ENCODE measurements at places on chromosomes 2 and 18.

GRCh38 chr18:29351171-29351570 lies 1174.2 kb upstream of the CDH2 start:
- no peak for DNase-seq

DNA sequence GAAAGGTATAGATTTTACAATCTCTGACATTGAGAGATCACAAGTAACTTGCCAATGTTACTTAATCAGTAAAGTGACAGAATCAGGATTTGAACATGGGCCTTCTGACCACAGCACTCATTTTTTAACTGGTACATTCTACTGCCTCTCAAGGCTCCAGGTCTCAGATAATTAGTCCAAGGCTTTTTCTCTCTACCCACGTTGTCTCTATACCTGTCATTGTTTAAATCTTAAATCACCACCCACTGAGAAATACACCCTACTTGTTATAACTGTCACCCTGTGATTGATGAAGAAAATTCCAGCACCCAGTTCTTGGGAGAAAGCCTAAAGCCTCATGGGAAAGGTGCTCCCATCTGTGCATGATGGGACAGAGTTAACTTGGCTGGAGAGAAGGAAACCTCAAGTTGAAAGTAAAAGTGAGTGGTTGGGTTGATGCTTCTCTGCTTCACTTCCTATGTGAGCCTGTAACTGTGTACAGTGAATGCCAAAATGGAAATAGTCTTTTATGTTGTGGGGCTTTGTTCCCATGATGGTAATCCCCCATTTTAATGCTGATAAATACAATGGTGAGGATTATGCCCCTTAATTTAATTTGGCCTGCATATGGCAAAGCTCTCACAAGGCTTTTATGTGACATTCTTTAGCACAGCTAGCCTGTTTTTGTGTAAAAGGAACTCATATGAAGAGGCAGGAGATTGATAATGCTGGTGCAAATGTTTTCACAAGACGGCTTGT lies 190.1 kb upstream of the SP5 start:
- no peak for DNase-seq

DNA sequence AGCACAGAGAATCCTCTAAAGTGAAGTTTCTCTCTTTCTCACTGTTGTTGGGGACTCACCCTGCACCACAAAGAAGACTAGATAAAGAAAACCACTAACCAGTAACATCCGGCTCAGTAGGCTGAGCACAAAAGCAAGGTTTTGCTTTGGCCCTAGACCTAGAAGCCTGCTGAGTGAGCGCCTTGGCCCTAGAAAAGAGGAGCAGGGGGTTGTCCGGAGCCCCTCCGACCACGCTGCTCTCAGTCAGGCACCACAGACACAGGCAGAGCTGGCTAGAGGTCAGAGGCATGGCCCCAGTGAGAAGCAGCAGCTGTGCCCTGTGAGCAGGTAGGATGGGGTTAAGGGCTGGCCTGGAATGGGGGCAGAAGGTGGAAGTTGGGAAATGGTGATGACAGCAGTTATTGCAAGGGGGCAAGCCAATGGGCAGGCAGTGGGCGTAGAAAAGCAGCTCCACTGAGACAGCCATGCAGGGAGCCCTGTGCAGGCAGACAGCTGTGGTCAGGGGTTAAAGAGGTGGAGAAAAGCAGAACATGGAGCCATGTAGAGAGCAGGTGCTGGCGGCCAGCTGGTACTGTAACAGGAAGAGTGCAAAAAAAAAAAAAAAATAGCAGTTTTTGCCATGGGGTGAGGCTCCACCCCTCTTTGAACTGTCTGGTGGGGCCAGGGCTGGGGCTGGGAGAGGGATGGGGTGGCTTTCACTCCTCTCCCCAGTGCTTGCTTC lies 36.9 kb upstream of the SLC14A1 start:
- DNase-seq = no peak

DNA sequence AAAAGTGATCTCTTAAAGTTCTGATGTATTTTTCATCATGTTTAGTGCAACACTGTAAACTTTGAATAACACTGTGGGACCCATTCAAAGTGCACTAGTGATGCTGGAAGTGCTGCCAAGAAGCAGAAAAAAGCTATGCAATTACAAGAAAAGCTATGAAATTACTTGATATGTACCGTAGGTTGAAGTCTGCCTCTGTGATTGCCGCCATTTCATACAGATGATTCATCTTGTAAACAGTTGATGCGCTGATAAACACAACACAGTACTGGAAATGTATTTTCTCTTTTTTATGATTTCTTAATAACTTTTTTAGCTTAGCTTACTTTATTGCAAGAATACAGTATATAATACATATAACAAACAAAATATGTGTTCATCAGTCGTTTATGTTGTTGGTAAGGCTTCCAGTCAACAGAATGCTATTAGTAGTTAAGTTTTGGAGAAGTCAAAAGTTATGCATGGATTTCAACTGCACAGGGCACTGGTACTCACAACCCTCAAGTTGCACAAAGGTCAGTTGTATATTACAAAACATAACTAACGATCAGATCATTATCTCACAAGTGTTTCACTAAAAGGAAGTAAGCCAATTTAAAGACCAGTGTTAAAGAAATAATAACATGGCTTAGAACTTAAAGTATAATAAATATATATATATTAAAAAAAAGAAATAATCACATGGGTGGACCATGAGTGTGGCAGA lies 82.0 kb downstream of the SGPP2 start:
- no peak for DNase-seq

GRCh38 chr2:171158790-171159371 lies 1.8 kb downstream of the TLK1 start:
- no peak for DNase-seq

- no peak for DNase-seq
These were observed 111.4 kb downstream of the SOX11 start for GRCh38 chr2:5803547-5803946.

- peak; percentile 44 for DNase-seq
These were observed 1.3 kb upstream of the PRKCE start for GRCh38 chr2:45649858-45650811.

DNA sequence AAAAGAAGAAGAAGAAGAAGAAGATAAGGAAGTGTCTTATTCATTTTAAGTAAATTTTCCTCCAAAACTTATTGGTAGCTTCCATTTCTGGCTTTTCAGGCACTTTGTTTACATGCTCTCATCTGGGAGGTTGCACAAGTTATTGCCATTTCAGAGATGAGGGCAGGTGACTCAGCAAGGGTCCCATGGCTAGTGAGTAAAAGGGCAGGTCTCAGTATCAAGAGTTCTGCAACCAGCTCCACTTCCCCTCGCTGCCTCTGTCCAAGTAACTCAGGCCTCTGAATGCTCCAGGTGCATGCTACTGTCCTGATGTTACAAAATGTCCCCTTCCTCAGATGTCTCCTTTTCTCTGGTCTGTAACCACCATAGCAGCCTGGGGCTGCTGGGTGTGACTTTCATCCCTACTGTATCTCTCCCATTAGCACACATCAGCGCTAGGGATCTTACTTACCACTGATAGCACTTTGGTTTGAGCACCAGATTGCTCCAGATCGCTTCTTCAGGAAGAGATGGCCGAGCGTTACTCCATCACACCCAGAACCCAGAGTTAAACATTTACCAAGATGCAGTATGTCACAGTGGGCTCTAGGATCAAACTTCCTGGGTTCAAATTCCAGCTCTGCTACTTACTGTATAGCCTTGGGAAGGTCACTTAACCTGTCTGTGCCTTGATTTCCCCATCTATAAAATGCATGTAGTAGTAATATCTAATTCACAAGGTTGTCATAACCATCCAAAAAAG lies 57.4 kb upstream of the LAPTM4A start:
- no peak for DNase-seq

DNA sequence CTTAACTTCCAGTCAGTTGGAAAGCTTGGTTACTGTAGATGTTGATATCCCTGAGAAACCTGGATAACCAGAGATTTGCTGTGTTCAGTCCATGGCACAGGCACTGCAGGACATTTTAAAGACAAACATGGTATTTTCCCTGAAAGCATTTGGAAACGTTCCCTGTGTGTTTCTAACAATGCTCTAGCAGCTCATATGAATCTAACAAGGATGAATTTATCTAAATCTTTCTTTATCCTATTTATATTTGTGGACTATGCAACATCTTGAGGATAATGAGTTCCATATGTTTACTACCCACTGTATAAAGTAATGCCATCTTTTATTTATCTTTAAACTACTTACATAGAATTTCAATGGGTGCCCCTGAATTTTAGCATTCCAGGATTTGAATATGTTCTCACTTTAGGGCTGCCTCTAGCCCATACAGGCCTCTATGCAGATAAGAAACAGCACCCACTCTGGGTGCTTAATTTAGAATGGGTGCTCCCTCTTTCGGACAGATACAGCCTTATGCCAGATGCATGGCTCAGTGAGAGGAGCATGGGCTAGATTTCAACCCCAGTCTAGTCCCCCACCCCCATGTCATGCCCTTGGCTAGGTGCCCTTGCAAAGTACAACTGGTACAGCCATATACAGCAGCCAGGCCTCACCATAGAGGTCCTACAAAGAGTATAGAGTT lies 50.6 kb upstream of the NEMP2 start:
- no peak for DNase-seq

DNA sequence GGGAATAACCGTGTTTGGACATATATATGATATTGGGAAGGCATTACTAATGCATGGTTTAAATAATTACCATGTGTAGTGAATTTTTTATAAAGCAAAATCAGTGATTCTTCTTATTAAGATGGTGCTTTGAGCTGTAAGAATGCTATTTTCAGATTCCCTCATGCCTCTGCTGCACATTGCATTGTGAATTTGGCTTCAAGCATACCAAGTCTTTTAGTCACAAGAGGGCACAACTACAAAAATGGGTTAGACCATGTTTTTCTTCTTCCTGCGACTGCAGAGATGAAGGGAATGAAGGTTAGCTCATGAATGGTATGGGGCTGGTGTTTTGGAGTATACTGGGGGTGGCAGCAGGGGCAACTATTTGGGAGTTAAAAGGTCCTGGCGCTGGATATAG lies 320.1 kb downstream of the SLC4A3 start:
- DNase-seq = no peak

GRCh38 chr18:57677262-57678211 lies 55.9 kb upstream of the NARS1 start:
- DNase-seq = no peak

DNA sequence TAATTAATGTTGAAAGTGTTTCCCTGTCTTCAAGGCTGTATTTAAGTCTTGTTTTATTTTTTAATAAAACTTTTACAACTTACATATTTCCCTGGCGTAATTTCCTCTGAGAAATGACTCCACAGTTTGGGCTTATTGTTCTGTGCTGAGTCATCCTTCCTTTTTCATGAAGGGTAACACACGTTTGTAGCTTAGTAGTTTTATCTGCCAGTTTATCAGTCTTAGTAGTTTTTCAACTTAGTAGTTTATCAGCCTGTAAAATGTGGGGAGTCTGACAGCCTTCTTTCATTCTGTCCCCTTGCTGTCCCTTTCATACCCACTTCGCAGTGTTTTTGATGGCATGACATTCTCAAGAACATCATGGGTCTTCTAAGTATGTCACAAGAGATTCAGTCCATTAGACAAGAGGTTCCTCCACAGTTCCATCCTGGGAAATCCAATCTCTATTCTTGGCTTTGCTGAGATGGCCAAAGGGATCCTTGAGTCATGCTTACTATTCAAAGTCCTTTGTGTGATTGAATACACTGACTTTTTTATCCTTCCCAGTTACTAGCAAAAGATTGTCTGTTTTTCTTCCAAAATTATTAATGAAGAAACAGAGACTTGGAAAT lies 60.0 kb upstream of the SGPP2 start:
- DNase-seq = no peak

DNA sequence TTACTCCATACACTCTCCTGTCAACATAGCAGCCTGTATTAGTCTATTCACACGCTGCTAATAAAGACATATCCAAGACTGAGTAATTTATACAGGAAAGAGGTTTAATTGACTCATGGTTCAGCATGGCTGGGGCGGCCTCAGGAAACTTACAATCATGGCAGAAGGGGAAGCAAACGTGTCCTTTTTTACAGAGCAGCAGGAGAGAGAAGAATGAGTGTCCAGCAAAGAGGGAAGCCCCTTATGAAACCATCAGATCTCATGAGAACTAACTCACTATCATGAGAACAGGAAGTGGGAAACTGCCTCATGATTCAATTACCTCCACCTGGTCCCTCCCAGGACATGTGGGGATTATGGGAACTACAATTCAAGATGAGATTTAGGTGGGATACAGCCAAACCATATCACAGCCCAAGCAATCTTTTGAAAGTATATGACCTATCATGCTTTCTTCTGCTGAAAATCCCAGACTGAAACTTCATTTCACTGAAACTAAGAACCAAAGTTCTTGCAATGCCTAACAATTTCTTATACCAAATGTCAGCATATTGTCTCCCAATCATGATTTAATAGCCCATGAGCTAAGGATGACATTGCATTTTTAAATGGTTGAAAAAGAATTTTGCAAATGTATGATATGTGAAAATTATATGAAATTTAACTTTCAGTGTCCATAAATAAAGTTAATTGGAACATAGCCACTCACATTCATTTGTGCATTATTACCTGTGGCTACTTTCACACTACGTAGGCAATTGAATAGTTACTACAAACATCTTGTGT lies 686.8 kb upstream of the ZEB2 start:
- no peak for DNase-seq

GRCh38 chr2:32289165-32289999 lies 11.7 kb downstream of the YIPF4 start:
- DNase-seq = no peak

GRCh38 chr2:60710707-60711106 lies 45.4 kb upstream of the PAPOLG start:
- DNase-seq = no peak

GRCh38 chr2:72678024-72678423 lies 147.8 kb downstream of the EXOC6B start:
- no peak for DNase-seq

GRCh38 chr2:220585241-220585640 lies 957.8 kb downstream of the SLC4A3 start:
- no peak for DNase-seq

GRCh38 chr2:239459056-239459455 lies 58.2 kb upstream of the HDAC4 start:
- no peak for DNase-seq

DNA sequence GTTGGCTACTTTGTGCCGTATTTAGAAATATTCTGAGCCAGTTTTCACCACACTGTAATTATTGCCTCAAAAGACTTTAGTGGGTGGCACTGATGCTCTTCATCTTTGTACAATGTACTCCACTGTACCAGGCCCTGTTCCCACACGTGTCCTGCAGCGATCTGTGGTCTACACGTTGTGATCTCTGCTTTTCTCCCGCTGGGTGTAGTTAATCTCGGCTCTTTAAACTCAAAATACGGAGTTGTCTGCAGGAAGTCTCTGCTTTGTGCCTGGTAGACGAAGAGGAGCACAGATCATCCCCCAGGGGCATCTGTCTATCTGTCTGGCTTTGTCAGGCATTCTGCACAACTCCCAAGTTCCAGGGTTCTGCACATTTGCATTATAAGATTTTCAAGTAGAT lies 12.1 kb upstream of the GREB1 start:
- no peak for DNase-seq

DNA sequence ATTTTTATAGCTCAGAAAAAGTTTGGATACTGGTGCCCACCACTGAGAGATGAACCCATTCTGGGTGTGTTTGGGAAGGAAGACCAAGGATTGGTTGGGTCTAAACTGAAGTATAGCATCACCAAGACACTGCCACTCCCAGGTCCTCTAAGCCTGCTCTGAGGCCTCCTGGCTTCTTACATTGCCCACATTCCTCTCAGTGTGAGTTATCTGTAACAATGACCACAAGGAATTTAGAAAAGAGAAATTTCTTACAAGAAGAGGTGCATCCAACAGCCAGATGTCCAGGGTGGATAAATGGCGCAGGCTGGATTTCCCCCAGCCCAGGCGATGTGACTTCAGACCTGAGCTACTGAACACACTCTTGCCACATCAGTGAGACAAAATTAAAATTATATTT lies 1.6 kb upstream of the GPR45 start:
- no peak for DNase-seq

GRCh38 chr2:84876369-84876768 lies 4.5 kb downstream of the TRABD2A start:
- DNase-seq = no peak

Data from caudate nucleus (tissue), 63 donors.